ENCODE measurements at places on chromosomes 2 and 18. TPM values are rescaled to one million over a fixed set of nuclear protein-coding genes. Genes with fewer than 3 reads are reported as not detected.
A peak's percentile ranks its signal among the peaks of the same experiment; 100 is the strongest.

DUSP2 gene
- total RNA-seq: 7.2 TPM

REL gene
- total RNA-seq: 12.3 TPM

- DNase-seq: no peak
Measured at GRCh38 chr2:128324008-128324896, 5.6 kb upstream of the HS6ST1 start.

TEX44 gene
- total RNA-seq: not detected

DNA sequence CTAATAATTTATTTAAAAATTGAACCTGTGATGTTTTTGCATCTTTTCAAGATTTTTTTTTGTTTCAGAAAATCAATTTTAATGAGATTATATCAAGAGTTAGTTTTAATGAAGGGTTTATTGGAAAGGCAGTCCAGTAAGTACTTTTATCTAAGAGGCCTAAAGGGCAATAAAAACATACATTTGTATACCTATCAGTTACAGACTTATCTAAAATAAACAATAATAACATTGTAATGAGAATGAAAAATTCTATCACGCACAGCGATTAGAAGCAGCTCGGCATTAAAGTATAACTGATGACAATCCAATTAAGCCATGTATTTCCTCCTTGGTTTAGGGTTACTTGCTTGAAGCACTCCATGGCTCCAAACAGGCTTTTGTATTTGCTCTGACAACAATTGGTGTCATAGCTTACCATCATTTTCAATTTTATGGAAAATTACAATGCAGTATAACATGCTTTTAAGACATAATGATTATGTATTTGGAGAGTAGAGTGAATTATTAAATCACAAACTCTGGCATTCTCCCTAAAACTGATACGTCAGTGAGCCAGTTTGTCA, 629.4 kb downstream of the TSN start:
- no peak for DNase-seq

TNS1 gene
- 27.6 TPM for total RNA-seq

GRCh38 chr2:108926561-108927380, 62.2 kb downstream of the EDAR start:
- DNase-seq: no peak

GRCh38 chr2:10453905-10454298, 5.8 kb upstream of the ODC1 start:
- DNase-seq: no peak

ALPG gene
- total RNA-seq: 0.16 TPM

PARD6G gene
- total RNA-seq: 11.8 TPM

ACMSD gene
- 6.5 TPM for total RNA-seq

FBXO15 gene
- 0.93 TPM for total RNA-seq

MOB4 gene
- total RNA-seq: 50.1 TPM

DNA sequence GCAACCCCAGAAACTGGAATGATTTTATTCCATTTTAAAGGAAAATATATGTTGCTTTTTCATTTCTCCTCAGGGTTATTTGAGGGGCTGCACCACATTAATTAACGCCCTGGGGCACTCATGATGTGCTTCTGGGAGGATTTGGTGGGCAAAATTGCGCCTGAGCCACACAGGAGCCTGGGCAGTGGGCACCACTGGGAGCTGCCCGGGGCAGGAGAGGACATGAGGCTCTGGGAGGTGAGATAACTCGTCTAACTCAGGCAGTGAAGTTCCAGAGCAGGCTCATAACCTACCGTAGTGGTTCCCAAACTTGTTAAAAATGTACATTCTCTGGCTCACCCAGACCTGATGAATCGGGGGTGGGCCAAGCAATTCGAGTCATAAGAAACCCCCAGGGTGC, 68.3 kb downstream of the EDAR start:
- no peak for DNase-seq

DNA sequence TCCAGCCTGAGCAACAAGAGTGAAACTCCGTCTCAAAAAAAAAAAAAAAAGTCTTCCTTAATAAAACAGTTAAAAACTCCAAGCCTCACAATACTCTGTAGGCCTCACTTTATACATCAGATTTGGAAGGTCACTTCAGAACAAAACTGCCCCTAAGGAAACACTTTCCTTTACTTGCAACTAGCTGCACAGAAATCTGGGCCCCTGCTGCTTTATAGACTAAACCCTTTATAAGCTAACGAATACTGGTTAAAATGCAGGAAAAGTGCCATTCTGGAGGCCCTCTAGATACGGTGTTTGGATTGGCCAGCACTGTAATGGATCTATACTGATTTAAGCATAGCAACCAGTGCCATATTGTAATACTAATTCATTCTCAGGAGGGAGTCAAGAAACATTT, 1.5 kb downstream of the ABHD1 start:
- no peak for DNase-seq

DNA sequence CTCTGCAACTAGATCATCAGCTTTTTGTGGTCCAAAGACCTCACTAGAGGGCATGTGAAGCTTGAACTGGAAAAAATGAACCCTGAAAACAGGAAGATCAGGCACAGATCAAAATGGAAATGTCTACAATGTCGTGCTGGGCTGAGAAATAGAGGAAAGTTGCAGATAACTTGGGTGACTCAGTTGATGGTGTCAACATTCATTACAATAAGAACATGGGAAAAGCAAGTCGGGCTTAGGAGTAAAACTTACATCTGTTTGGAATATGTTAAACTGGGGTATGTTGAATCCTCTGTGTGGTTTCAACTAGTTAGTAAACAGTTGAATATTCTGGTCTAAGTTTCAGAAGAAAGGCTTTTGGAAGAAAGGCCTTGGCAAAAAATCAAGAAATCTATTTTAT, 940.4 kb downstream of the ERBB4 start:
- no peak for DNase-seq

- DNase-seq: no peak
Measured at GRCh38 chr2:26915316-26915715, 55.1 kb upstream of the MAPRE3 start.

DNA sequence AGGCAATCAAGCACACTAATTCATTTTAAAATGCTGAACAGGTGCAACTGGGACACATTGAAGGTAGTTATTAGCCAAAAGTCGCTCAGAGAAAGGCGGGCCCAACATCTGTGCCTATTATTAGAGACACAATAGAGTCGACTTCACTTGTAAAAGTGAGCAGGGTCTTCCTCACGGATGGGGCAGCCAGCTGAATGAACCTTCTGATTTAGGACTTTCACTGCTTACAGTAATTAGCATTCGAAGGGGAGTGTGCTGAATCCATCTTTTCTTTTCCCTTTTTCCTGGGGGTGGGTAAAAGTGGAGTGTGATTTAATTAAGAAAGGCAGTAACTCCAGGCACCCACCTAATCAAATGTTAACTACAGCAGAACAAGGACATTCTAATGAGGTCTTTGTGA, 677.7 kb downstream of the DCDC2C start:
- DNase-seq: no peak

- DNase-seq: no peak
Measured at GRCh38 chr2:17517481-17518211, 594 bp downstream of the RAD51AP2 start.

- no peak for DNase-seq
Measured at GRCh38 chr2:126877861-126878565, 20.7 kb upstream of the TEX51 start.

DNA sequence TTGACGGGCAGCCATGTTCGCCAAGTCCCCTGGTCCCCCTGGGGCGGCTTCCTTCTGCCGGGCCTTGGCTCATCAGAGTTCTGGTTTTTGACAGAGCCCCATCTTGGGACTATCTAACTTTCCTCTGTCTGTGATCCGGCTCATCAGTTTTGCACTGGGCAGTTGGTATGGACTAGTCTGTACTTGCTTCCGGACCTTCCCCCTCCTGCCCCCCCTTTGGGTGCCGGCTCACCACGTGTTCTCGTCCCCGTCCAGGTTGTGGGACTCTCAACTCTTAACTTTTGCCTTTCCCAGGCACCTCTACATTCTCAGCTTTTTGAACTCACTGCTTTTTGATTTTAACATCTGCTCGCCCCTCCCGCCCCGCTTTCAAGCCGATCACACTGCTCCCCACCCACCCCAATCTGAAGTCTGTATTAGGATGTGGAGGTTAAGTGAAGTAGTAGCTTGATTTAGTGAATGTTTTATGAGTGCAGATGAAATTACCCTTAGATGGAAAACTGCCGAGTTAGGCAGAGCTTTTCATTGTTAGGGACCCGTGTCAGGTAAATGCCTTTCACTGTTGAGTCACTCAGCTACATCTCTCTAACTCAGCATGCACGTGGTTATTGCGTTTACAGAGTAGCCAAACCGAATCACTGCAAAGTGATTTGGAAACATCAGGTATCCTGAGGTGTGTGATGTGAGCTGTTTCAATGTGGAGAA, 874 bp downstream of the WDR43 start:
- DNase-seq: peak; percentile 65

DNA sequence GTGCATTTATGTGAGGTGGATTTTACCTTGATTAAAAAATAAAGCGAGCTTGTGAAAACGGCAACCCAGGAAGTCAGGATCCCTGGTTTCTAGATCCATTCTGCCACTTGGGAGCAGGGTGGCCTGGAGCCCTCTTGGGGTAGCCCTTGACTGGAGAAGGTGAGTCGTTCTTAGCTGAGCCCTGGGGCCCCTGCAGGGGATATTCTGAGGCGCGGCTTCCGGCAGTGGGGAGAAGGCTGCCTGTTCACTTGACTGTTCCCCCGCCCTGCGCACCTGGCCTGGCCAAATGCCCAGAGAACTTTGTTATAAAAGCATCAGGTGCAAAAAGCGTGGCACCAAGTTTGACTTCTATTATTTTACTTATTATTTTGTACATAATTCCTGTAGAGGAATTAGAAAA, 221.9 kb downstream of the DYSF start:
- DNase-seq: no peak

- no peak for DNase-seq
Measured at GRCh38 chr2:221753401-221753800, 181.3 kb upstream of the EPHA4 start.

DNA sequence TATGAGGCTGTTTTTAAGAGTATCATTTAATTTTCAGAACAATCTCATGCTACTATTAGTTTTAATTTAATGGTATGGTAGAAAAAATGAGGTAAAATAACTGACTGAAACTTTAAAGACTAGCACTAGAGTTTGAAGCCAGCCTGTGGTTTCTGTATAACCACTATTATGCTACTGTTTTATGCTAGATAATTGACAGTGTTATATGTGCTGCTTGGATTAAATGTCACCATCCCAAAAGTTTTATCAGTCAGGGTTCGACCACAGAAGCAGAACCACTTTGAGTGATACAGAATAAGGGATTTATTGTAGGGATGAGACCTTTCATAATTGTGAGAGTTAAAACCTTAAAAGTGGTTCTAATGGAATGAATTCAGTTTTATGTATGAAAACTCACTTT, 271.6 kb downstream of the PTGR3 start:
- DNase-seq: no peak

DNA sequence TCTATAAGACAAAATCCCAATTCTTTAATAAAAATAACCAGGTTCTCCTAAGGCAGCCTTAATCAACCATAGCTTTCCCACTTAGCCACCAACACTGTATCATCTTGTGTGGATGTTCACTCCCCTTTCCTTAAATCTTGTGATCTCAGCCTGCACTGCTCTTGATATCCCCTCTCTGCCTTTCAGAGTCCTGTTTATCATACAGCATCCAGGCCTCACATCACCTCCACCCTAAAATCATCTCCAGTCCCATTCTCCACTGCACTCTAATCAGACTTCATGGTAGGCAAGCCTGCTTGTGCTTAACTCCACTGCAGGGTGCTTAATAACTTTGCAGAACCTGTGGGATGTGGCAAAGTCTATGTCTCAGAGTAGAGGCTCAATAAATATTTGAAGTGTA, 18.8 kb downstream of the ARHGAP15 start:
- DNase-seq: no peak

OTOS gene
- total RNA-seq: 0.50 TPM

GRCh38 chr2:98282109-98282508, 64.1 kb upstream of the CNGA3 start:
- no peak for DNase-seq

- DNase-seq: no peak
Measured at GRCh38 chr2:106343274-106343673, 124.9 kb downstream of the RGPD3 start.

DNA sequence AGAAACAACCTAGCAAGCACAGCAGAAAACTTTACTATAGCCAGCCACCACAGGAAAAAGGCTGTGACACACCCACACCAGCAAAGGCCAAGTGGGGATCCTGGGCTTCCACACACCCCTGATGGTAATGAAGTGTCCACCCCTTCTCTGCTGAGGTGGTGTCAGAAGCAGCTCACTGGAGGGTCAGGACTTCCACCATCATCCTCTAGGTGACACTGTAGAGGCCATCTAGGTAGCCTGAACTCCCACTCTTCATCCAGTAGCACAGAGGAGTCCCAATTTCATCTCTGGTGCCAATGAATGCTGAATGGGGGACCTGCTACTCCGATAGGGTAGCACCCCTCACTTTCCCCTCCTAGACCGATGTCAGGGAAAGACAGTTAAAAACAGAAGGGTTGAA, 1544.4 kb downstream of the LRP1B start:
- DNase-seq: peak; percentile 39

DNA sequence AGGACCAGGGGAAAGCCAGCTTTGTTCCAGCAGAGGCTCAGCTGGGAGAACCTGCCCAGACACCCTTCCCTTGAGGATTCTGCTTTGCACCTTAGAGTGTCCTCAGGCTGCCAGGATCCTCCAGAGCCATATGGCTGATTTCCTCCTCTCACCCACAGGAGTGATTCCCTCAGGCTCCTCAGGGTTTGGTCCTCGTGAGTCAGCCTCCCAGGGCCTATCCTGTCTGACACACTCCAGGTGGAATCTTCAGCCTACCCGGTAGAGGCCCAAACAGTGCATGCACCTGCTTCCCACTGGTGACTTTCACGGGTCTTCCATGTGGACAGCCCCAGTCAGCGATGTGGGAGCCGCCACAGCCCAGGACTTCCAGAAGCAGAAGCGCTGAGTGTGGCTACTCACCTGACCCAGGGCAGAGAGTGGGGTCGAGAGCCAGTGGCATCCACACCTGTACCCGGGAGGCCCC, 73.3 kb downstream of the TFCP2L1 start:
- DNase-seq: no peak

- peak; percentile 11 for DNase-seq
Measured at GRCh38 chr18:54416436-54416835, 58.7 kb downstream of the C18orf54 start.

GRCh38 chr2:113324684-113325160, 46.0 kb upstream of the PAX8 start:
- peak; percentile 87 for DNase-seq

UGT1A8 gene
- 0.10 TPM for total RNA-seq

HRH4 gene
- total RNA-seq: not detected

- DNase-seq: peak; percentile 52
Measured at GRCh38 chr2:127003070-127003800, 103.7 kb downstream of the BIN1 start.

DNA sequence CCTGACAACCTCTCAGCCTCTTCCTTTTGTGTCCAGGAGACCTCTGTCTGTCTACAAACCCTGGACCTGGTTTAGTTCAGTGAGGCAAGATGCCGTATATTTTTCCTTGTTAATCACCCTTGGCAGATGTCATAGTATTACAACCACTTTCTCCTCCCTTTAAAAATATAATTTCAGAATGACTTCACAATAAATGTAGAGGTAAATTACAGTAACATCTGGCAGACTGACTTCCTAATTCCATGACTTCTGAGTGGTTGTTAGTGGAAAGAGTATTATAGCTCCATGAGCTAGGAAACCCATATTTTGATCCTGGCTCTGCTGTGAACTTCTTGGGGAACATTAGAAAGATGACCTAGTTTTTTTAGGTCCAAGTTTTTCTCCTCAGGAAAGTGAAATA, 39.5 kb downstream of the SPATS2L start:
- DNase-seq: no peak

All from hepatocyte (in vitro differentiated cells).